Sigmoid colon (tissue), 7 donors: ENCODE measurements at places on chromosomes 6 and 20. TPM values are rescaled to one million over a fixed set of nuclear protein-coding genes. Genes with fewer than 3 reads are reported as not detected.

- peak; percentile 40 for DNase-seq
These were observed 255.6 kb downstream of the ERMARD start for GRCh38 chr6:170006900-170007467.

- no peak for DNase-seq
These were observed 125.3 kb upstream of the FOXO3 start for GRCh38 chr6:108435391-108435790.

GRCh38 chr6:160039441-160039840 lies 70.6 kb downstream of the IGF2R start:
- no peak for DNase-seq

- no peak for DNase-seq
These were observed 161.0 kb downstream of the RALGAPA2 start for GRCh38 chr20:20551409-20551808.

GRCh38 chr20:59042151-59042795 lies at the start of gene PRELID3B:
Gene PRELID3B, minus strand, starts transcription at chr20:59042786. Its CDS starts 56 bp downstream, at chr20:59042730.
- peak; percentile 77 for DNase-seq

- DNase-seq, result no peak
These were observed 30.4 kb downstream of the PSMB1 start for GRCh38 chr6:170522565-170523183.

DNA sequence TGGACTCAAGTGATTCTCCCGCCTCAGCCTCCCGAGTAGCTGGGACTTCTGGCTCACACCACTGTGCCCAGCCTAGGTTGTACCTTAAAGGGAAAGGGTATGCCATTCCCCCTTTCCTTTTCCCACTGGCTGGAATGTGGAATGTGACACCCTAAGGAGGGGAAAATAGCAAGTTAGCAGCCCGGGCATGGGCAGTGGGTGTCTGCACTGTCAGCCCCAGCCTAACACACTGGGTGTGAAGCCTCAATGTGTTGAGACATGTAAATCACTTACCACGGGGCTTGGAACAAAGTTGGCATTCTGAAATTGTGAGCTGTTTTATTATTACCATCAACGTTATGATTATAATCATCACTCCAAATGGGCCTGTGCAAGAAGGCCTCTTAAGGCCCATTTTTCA lies 80.8 kb upstream of the PTPN1 start:
- no peak for DNase-seq

- DNase-seq, result peak; percentile 30
These were observed 30.5 kb downstream of the TRIM27 start for GRCh38 chr6:28893172-28893799.

DNA sequence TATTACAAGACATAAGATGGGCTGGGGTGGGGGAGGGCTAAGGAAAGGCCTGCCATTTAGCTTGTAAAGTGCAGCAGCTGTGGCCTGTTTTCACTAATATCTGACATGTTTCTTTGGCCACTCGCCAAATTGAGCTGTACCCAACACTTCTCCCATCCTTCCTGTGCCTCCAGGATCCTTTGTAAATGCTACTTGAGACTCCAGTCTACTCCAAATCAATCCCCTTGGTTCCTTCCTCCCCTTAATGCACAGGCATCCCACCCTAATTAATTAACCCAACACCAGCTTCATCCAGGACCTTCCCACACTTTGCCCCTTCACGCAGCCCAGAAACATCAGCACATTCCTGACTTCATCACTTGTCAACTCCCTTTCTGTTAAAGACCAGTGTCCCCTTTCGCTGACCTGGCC lies 55.0 kb upstream of the TCF21 start:
- no peak for DNase-seq

DNA sequence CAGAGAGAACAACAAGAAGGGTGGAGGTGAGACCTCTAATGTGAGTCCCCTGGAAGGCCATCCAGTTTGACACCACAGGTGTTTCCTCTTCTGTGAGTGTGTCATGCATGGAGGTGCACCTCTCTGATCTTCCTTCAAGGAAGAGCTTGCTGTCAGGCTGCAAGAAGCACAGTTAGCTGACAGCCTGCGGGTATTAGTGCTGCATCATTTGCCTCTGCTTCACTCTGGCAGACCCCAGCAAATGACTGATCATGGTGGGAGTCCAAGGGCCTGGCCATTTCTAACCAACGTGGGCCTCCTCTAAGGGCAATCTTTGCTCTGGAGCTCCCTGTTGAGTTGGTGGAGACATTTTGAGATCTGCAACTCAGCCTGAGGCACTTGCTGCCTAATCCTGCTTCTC lies 206.3 kb downstream of the EPHA7 start:
- DNase-seq, result no peak

DNA sequence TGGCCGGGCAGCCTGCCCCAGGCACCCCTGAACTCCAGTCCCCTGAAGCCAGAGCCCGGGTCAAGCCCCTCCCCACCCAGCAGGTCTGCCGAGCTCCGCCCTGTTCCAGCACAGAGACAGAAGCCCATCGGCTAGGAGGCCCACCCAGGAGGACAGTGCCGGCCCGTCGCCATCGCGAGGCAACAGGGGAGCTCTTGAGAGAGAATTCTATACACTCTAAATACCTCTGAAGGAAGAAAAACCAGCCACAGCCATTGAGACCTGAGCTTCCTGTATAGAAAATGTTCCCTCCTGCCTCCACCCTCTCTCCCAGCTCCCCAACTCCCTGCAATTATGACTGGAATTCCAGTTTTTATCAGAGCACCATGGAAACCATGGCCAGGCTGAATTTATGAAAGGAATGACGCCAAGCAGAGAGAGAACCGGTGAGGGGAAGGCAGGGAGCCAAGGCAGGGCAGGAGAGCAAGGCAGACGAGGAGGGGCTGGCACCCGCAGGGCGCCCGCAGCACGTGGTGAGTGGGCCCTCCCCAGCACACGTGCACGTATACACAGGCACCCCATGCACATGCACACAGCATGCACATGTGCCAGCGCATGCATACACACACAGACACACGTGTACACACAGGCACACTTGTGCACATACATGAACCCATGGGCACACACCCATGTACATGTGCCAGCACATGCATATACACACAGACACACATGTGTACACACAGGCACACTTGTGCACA lies 27.6 kb upstream of the MRGBP start:
- no peak for DNase-seq

Gene AFDN
- 103 TPM for total RNA-seq

Gene APMAP
- total RNA-seq, result 35.3 TPM

DNA sequence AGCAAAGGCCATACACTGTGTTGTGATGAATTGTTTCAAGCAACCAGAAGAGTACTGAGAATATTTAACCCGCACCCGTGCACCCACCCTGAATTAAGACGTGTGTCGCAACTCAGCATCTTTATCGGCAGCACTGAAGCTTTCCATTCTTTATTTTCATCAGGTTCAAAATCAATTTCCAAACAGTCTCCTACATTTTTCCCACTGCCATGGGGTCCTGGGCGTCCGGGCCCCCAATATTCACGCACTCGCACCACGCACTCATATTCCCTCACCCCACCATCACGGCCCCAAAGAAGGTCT lies 1.8 kb downstream of the LTB start:
- no peak for DNase-seq

DNA sequence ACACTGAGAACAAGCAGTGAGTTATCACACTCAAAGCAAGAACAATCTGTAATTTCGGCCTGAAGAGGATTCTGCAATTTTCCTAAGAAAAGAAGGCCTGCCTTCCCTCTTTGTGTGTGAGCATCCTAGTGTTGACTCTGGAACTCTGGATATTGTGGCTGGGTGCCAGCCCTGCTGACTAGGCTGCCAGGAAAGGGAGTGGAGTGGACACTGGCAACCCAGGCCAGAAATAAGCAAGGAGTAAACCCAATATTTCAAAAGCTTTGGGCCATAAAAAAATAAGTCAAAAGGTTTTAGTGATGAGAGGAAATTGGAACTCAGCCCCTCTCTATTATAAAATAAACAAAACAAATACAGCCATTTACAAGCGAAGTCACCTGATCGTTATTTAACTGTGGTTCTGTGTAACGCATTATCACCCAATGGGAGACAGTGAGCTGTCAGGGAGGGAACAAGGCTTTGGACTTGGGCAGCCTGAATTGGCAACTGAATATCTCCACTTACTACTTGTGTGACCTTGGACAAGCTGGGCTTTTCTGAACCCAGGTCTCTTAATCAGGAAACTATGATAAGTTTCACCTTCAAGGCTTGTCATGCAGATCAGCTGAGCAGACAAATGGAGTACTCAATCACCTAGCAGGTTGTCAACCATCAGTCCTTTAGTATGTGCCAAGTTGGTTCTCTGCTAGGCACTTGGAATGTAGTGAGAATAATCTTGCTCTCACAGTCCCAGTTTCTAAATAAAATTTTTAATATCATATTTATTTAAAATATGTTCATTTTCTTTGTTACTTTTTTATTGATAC lies 196.2 kb downstream of the PAX1 start:
- peak; percentile 96 for DNase-seq

Gene RAB44
- total RNA-seq, result 0.71 TPM

DNA sequence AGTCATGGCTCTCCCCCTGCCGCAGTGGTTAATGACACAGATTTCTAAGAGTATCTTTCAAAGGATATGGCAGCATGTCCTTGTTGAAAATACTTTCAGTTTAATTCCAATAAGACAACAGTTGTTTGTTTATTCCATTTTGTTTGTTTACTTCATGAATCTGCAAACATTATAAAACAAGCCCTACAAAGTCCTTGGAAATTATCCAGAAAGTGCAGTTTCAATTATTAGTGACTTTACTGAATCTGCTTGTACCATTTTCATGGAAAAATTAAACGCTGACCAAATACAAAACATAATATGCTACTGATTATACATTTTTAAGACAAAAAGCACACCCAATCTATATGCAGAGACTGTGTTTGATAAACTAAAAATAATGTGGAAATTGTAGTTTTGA lies 3.3 kb downstream of the HEY2 start:
- no peak for DNase-seq

DNA sequence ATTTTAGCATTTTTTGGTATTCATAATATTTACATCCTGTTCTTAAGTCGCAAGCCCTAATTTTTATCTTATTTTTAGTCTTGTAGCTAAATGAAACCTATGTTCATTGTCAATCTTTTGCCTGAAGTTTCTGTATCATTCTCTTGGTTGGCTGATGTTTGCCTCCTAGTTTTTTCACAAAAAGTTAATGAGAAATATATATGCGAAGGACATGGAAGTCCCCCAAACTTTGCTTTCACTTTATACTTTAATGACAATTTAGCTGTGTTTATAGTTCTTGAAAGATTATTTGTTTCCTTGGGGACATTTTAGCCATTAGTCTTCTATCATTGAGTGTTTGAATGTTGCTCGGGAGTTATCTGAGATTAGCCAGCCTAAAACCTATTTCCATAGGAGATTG lies 118.2 kb downstream of the COL19A1 start:
- no peak for DNase-seq

Gene TREML2
- total RNA-seq, result not detected

DNA sequence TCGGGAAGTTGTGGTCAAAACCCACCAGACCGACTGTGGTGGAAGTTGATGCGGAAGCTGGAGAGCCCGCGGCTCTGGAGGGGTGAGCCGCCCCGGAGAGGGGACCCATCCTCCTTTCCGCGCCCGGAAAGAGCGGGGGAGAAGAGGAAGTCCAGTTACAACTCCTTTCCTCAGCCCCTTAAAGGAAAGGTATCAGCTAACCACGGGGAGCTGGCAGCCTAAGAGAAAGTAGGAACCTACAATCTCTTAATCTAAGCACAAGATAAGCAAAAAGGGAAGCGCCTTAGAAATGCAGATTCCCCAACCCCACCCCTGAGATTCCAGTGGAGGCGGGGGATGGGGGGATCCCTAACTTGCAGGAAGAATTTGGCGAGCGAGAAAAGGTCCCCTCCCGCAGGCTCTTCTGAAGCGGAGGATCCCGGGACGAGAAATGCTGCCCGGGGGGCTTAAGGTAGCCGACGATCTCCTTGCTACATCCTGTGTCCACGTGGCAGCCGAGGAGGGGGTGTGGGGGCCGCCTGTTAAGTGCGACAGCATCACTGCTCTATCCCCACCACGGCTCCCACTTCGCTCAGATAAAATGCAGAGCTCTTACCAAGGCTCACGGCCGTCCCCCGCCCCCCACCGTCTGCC lies 87.5 kb downstream of the ZFP64 start:
- DNase-seq, result peak; percentile 62

- no peak for DNase-seq
These were observed 91.7 kb downstream of the CLIC5 start for GRCh38 chr6:45923831-45924391.

DNA sequence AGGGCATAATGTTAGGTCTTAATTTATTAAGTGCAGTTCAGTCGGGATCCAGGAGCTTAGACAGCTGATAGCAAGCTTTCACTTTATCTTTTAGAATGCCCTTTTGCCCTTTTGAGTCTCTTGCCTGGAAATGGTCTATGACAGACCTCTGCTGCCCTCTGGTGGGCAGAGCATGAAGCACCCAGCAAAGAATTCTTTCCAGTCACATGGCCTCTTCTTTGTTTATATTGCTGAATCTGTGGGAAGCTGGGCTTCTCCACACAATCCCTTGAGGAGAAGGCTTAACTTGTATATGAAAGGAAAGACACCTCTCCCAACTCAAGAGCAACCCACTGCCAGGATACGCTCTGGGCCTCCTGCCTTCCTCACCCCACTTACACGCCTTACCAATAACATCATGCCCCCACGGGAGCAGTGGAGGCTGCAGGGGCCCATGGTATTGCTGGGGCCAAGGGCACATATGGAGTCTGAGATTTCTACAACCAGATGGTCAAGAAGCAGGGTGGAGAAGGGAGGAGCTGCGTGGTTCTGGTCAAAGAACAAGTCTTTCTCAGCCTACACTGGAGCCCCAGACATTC lies 20.4 kb downstream of the WFDC3 start:
- DNase-seq, result peak; percentile 87

GRCh38 chr6:41546866-41547798 lies 951 bp downstream of the FOXP4 start:
- DNase-seq, result no peak

GRCh38 chr20:34997131-34997561 lies 41.5 kb downstream of the MYH7B start:
- DNase-seq, result no peak

DNA sequence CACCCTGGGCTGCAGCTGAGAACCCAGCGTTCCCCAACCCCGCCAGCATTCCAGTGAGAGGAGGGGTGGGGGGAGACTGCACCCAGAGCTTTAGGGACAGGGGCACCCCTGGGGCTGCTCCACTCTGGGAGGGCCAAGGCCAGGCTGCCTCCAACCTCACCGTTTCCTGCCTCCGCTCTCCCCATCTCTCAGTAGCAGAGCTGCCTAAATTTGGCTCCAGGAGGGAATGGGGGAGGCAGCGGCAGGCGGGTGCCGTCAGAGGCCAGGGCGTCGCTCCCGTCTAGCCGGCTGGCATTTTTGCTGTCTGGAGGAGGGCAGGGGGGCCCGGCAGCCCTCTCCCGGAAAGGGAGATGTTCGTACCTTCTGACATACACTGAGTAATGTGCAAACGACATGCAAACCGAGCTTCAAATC lies 46.6 kb downstream of the NOL4L start:
- DNase-seq, result no peak

GRCh38 chr6:108799791-108800190 lies 48.4 kb upstream of the ARMC2 start:
- no peak for DNase-seq

- DNase-seq, result peak; percentile 59
These were observed 5.6 kb upstream of the STX16 start for GRCh38 chr20:58645412-58645968.
